ENCODE measurements at places on chromosomes 16 and 17.

DNA sequence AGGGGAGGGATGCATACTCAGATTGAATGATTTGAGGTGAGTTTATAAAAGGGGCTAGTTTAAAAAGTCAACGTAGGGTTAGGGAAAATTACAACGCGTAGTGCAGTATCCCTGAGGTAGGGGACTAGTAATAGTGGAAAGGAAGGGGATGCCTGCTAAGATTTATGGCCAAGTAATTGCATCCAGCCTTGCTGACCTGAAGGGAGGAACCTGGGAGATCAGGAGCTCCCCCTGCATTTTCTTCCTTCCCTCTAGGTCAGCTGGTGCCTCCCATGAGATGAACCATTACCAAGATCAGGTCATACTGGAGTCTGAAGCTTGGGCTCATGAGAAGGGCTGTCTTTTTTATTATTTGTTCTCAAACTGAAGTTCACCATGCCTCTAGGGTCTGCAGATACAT lies 606.6 kb downstream of the TMEM114 start:
- DNase-seq, result no peak

GRCh38 chr17:57902800-57903759 lies 52.1 kb downstream of the CUEDC1 start:
- peak; percentile 45 for DNase-seq

DNA sequence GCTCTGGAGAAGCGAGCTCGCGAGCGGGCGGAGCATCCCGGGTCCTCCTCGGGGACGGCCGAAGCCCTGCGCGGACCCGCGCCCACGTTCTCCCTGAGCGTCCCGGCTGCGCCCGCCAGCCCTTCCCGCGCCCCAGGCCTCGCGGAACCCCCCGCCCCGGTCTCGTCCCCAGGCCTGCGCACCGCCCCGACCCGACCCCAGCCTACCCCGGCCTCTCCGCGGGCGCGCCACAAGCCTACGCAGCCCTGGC lies 159 bp downstream of the USP36 start:
- DNase-seq, result no peak

GRCh38 chr16:81928271-81928918 lies 82.9 kb downstream of the SDR42E1 start:
- DNase-seq, result no peak

GRCh38 chr16:87963400-87963799 lies 12.2 kb downstream of the BANP start:
- DNase-seq, result no peak

- DNase-seq, result no peak
Observed at GRCh38 chr16:65124596-65124995, 2.7 kb upstream of the CDH11 start.

DNA sequence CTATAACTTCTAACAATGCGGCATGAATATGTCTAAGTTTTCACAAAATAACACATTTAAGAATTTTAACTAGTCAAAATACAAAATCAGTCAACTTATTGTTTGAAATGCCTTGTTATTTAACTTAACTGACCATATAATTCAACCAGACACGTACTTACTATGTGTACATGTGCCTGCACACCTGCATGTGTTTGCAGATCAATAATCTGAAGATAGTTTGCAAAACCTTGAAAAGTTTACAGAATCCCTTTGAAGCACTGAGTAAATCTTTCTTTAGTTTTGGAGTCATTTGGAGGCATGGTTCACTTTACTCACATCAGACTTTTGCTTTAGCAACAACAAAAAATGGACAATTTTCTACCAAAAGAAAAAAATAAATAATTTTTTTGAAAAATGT lies 363.8 kb downstream of the PMP22 start:
- no peak for DNase-seq

GRCh38 chr16:57354311-57354710 lies 4.3 kb upstream of the CCL22 start:
- no peak for DNase-seq

DNA sequence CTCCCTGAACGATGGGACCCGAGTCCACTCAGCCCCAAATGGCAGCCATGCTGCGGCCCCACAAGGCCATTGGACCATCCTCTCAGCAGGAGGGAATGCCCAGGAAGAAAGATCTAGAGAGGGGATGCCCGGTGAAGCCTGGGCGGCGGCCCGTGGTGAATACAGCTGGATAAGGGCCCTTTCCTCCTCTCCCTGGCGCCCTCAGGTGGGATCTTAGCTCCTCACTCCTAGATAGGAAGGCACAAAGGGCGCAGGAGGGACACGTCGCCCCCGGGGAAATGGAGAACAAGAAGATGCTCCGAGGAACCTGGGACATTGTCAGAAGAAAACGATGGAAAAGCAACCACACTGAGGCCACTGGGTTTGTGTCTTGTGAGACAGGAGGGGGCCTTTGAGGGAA lies 2.5 kb downstream of the CD300C start:
- no peak for DNase-seq

DNA sequence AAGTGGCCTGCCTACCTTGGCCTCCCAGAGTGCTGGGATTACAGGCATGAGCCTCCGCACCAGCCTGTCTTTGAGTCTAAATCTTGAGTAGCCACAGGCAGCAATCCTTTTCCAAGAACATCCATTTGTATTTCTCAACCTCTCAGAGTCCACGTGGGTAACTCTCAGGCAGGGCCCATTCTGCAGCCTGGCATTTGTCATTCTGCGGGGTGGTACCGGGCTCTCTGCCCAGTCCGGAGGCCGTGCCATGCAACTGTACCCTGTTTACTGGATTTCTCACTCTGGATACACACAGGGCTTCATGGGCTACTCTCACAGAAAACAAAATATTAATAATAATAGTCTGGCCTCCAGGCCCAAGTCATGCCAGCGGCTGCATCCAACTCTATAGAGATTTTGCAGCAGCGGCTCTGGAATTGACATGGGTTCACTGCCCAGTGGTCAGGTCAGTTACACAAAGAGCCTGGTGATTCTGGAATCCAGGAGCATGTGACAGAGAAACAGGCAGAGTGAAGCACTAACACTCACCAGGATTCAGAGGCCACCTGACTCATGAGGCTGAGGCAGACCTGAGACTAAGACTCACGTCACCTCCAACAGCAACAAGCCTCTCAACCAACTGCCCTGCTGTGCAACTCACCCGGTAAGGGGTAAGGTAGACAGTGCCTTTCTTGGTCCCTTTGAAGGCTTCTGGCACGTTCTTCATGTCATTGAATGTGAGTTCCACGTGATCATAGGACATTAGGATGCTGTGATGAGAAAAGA lies 4.0 kb downstream of the WBP2 start:
- no peak for DNase-seq

DNA sequence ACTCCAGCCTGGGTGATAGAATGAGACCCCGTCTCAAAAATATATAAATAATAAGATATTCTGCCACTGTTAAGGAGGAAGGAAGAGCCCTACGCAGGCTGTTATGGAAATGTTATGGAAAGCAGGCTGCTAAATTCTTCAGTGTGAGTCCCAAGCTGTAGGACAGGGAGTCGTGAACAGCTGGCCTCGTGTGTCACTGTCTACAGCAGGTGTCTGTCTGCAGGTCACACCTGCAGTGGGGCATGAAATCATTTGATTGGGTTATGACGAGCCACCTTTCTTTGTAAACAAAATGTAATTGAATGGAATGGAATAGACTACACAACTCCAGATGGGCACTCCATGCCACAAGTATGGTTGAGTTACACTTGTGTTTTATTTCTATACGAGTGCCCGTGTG lies 15.6 kb upstream of the LITAF start:
- DNase-seq, result no peak

- no peak for DNase-seq
Observed at GRCh38 chr17:27091043-27091497, 202.8 kb upstream of the WSB1 start.

GRCh38 chr17:16442141-16442540 lies 26.8 kb downstream of the TRPV2 start:
- DNase-seq, result no peak

- DNase-seq, result no peak
Observed at GRCh38 chr17:7613769-7614424, 800 bp downstream of the FXR2 start.

- no peak for DNase-seq
Observed at GRCh38 chr16:11679941-11680911, 12.0 kb downstream of the SNN start.

DNA sequence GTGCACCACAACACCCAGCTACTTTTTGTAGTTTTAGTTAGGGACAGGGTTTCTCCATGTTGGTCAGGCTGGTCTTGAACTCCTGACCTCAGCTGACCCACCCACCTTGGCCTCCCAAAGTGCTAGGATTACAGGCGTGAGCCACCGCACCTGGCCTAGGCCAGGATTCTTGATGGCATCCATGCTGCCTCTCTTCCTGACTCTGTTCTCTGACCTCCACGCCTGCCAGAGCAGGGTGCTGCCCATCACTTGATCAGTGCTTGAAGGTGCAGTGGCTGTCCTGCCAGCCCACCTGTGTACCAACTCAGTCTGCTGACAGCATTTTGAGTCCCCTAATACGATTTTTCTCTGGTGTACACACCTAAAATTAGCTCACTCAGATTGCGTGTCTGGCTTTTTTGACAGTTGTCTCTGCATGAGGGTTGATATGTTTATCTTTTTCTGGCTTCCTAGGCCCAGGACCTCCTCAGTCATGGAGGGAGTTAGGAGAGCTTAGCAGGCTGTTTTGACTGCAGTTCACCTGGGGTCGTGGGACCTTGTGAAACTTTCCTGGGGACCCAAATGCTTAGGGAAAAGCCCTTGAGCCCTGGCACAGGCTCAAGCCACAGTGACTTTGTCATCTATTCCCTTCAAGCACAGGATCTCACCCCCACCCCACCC lies 5.9 kb downstream of the HAS3 start:
- no peak for DNase-seq

GRCh38 chr17:2090804-2091534 lies 36.1 kb downstream of the HIC1 start:
- no peak for DNase-seq

DNA sequence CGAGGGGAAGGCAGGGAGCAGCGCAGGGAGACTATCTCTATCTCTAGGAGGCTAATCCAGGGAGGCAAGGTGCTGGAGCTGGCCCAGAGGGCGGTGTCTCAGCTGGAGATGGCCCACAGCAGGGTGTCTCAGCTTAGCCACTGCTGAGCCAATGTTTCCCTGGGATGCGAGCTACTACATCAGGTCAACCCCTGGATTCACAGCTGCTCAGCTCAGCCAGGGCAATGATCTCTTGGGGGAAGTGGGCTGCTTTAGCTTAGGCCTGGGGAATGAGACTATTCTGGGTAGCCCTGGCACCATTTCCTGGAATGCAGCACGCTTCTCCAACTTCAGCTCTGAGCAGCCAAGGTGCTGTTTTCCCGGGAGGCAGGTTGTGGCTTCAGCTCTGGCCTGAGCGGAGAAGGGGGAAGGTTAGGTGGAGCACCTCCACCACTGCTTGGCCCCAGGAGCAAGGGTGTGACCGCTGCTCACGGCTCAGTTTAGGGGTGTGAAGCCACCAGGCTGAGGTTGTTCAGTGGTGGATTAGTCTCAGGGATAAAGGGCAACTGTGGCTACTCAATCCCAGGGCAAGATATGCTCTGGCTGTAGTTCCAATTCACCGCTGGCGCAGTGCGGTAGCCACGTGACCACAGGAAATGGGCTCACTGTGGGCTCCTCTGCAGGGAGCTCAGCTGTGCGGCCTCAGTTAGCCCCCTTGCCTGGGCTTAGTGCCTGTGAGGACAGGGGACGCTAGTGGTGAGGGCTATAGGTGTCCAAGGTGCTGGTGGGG lies 5.2 kb upstream of the PRSS21 start:
- no peak for DNase-seq

GRCh38 chr16:80080287-80080851 lies 460.4 kb upstream of the DYNLRB2 start:
- no peak for DNase-seq

- no peak for DNase-seq
Observed at GRCh38 chr16:56481468-56482122, 30.2 kb downstream of the OGFOD1 start.

DNA sequence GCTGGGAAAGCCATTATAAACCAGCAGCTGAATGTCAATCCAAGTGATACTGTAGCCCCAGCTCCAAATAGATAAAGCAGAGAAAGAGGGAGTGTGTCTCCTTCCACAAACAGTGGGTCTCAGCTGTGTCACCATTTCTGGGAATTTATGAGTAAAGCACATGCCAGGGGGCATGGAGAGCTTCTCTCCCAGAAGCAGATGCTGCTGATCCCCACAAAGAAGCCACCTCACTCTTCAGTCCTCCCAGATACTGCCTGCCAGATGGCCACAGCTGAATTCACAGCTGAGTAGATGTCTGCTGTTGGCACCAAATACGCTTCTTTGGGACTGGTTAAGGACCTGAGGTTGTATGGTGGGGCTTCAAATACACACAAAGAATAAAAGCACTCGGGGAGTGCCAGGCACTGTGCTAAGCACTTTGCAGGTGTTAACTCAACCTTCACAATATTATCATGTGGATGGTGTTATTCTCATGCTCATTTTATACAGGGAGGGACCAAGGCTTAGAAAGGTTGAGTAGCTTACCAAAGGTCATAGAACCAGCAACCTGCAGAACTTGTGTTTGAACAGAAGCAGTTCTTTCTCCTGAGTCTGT lies 298.3 kb downstream of the CDH11 start:
- no peak for DNase-seq

GRCh38 chr17:34537445-34537844 lies 41.9 kb upstream of the TMEM132E start:
- DNase-seq, result no peak

GRCh38 chr17:67253384-67253783 lies 8.4 kb upstream of the HELZ start:
- no peak for DNase-seq

- DNase-seq, result no peak
Observed at GRCh38 chr17:38333635-38334295, 10.0 kb downstream of the GPR179 start.

- DNase-seq, result no peak
Observed at GRCh38 chr17:64459284-64459747, 10.4 kb downstream of the MILR1 start.

- no peak for DNase-seq
Observed at GRCh38 chr16:51592535-51593300, 441.6 kb upstream of the SALL1 start.

- DNase-seq, result no peak
Observed at GRCh38 chr16:27324851-27325301, 11.1 kb downstream of the IL4R start.

- DNase-seq, result no peak
Observed at GRCh38 chr16:46743232-46743719, 4.9 kb downstream of the MYLK3 start.

DNA sequence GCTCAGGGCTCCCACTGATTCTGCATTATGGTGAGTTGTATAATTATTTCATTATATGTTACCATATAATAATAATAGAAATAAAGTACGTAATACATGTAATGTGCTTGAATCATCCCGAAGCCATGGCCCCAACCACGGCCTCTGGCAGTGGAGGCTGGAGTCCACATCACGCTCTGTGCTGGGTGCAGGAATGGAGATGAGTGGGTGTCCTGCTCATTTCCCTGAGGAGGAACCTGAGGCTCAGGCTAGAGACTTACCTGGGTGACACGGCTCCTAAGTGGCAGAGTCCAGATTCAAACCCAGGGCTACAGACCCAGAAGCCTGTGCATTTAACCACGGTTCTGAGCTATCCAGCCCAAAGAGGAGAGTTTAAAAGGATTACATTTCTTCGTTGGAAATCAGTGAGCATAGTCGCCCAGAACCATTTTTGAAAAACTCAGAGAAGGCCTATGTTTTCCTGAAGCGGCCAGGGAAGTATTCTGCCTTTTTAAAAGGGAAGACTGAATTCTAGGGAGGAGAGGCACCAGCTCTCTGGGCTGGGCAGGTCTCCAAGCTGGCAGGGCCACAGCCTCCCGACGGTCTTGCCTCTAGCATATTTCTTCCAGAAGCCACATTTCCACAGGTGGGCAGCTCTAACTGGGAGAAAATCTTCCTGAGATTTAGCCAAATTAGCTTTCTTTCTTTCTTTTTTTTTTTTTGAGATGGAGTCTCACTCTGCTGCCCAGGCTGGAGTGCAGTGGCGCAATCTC lies 6.7 kb downstream of the IL4R start:
- no peak for DNase-seq

- no peak for DNase-seq
Observed at GRCh38 chr16:78278056-78278450, 178.6 kb downstream of the WWOX start.
